ENCODE measurements at places on chromosomes 5 and 9.

DNA sequence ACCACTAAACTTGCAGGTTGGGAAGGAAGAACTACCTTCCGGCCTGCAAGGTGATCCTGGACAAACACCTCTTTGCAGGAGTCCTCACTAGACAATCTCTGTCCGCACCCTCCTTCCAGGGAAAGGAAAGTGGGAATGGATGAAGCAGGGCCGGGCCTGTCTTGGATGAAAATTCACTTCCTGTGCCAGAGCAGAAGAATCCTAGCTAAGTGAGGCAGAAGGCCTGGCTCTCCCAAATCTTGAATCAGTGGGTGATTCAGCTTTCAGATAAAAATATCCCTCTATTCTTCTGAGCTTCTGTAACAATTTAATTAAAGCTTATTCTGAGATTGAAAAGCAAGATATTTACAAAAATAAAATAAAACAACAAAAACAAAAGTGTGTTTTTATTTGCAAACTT lies 281.9 kb upstream of the TLE4 start:
- DNase-seq: no peak

- DNase-seq: no peak
These were observed 370.7 kb downstream of the ZSWIM6 start for GRCh38 chr5:61702784-61703183.

DNA sequence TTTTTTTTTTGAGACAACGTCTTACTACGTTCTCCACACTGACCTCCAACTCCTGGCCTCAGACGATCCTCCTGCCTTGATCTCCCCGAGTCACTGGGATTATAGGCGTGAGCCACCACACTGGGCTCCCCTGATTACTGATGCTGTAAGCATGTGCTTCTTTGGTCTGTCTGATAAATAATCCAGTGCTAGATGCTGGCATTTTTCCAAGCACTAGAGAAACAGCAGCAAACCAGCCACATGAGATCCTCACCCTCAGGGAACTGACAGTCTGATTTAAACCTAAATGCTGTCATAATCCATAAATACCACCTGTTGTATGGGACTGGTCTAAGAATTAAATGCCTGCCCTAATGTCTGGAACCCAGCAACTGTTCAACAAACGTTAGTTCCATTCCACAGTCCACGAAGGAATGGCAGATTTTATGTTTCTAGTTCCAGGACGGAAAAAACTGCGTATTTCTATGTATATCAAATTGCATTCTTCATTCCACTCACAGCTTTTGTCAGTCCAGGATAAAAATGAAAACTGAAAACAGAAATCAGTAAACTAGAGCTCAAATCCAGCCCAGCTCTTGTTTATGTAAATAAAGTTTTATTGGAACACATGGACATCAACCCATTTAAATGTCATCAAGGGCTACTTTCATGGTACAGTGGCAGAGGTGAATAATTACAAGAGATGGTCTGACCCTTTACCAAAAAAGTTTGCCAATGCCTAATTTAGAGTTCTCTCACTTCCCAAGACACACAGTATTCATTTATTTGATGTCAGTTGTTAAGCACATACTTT lies 20.1 kb downstream of the SLC35D2 start:
- DNase-seq: no peak

DNA sequence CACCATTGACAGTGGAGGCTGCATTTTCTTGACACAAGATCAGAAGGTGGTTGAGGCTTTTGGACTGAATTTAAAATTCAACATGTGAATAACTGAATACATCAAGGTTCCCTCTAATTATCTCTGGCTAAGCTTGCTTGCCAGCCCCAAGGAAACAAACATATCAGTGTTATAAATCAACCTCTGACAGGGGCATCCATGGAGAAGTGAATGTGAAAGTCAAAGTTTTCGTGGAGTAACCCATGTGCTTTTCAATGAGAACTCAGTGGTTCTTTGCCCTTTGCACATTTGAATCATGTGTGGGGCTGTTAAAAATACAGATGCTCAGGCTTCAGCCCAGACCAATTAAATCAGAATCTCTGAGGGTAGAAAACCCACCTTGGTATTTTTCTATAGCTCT lies 128.9 kb downstream of the LRRC70 start:
- no peak for DNase-seq

- no peak for DNase-seq
These were observed 1038.1 kb upstream of the ARRDC3 start for GRCh38 chr5:92421196-92421595.

GRCh38 chr5:73288803-73289720 lies 116.1 kb downstream of the TMEM174 start:
- no peak for DNase-seq

- DNase-seq: no peak
These were observed 98.6 kb upstream of the IER5L start for GRCh38 chr9:129276486-129277230.

- no peak for DNase-seq
These were observed 100.5 kb upstream of the GNAQ start for GRCh38 chr9:78131969-78132700.

DNA sequence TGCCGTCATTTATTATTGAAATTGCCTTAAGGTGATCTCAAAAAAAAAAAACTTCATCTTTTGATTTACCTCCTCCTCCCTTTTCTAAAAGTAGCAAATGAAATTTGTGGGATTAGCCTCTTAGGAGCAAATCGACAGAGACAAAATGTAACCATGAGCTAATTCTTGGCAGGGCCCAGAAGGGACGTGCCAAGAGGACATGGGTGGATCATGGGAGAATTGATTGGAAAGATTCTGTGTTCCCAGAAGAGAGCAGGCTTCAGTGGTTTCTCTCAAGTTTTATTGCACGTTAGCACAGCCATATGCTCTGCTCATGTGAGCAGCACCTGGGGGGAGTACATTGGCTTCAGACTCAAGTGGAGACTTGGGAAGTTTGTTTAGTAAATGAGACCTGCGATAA lies 394.6 kb downstream of the ELAVL2 start:
- DNase-seq: no peak

DNA sequence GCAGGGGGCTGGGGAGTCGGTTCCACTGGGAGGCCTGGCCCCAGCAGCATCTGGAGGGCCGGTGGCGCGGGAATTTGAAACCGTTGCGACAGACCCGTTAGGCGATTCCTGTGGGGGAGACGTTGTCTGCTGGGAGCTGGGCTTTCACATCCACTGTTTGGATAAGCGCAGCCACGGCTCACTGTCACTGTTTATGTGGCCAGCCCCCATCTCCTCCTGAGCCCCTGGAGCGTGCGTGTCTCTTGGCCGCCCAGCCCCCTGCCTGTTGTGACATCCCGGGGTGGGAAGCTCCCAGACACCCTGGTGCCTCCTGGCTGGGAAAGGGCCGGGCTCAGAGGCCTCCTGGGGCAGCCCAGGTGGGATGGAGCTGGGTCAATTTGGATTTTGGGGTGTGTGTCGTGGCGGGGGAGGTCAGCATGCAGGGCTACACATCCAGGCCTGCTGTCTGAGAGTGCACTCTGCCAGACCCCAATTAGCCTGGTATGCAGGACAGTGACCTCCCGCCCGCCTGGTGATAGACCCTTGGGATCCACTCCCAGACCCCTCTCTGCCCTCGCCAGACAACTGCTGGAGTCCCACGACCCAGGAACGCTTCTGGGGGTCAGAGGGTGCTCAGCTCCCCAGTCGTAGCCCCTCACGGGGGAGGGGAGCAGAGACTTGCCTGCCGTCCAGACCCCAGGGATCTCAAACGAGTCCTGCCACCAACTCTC lies 62.0 kb upstream of the RNU6ATAC start:
- DNase-seq: no peak

- DNase-seq: no peak
These were observed 42.9 kb upstream of the ERBIN start for GRCh38 chr5:65883461-65883860.
